Inflammatory macrophage treated with lipopolysaccharide for 1 hour (primary cell): ENCODE measurements at places on chromosomes 1 and 21.
A peak's percentile ranks its signal among the peaks of the same experiment; 100 is the strongest.

DNA sequence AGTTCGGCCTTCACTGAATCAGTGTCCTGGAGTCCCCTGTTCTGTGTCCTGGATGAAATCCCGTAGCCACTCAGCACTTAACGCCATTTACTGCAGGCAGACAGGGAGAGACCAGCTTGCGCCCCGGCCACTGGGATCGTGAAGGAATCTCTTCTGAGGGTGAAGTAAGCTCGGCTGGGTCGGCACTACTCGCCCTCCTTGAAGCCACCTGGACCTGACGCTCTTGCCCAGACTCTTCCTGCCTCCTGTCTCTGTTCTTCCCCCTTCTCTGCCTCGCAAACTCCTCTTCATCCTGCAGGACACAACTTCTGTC, 99.9 kb upstream of the ZBTB40 start:
- DNase-seq: no peak

- no peak for DNase-seq
These were observed 58.4 kb downstream of the SAMSN1 start for GRCh38 chr21:14487490-14488432.

- no peak for DNase-seq
These were observed 2.1 kb downstream of the MYBPH start for GRCh38 chr1:203173566-203173965.

- DNase-seq: peak; percentile 22
These were observed 59.9 kb upstream of the FBXO28 start for GRCh38 chr1:224054012-224054411.

DNA sequence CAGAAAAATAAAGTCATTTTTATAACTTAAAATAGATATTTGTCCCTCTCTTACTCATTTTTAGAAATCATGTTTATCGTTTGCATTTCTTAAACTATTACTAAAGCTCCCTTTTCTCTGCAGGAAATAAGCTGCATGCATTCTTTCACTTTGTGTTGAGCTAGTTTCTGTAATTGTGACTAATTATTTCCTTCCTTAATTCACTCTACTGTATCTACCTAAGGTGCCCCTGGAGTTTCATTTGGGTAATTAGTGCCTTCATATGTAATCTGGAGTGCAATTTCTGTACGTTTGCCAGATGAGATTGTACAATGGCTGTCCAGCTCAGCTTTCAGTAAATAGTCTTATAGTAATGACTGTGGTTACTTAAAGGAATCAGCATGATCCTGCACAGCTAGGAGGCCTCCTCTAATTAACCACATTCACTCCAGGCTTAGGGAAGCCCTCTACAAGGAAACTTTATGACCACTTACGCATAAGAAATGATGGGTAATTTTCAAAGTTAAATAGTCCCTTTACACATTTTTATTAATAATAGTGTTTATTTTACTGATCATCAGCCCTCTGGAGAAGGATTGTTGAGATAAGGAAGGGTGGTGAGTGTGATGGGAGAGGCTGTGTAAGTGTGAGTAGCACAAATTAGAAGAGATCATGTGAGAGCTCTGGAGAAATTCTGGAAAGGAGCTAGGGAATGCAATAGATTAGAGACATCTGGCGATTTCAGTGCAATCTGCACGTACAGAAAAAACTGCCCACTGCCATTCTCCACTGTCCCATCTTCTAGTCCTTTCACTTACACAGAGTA, 86.8 kb downstream of the LRRC8C start:
- peak; percentile 46 for DNase-seq

DNA sequence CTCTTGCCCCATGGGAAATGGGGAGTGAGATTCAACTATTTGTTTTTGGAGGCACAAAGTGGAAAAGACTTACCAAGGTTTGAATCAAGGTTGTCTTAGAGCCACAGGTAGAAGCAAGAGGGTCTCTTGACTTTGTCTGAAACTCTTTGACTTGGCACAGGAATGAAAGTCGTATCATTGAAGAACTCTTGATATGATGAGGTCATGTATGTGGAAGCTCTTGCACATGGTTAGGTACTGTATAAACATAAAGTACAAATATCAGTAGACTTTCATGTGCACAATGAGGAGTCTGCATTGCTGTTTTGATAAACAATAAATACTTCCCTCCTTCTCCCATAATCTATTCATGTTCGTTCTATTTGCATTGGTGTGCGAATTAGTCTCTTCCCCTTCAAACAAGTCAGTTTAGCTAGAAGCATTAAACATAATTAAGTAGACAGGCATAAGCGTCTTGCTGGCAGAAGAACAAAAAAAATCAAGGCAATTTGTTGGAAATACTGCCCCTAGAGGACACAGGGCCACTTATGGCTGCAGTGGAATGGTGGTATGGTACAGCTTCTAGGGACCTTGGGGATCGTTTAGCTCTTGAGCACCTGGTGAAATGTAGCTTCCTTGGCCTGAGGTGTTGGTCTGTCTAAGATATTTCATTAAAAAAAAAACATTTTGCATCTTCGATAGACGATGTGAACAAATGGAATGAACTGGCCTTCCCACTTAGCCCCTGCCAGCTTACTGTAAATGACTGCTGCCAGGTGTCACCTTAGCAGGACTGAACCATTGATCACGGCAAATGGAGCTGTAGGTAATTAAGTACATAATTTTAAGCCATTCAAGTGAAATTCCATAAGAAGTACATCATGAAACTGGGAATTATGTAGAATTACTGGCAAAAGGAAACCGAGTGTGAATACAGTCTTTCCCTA, 218.0 kb upstream of the GALNT2 start:
- DNase-seq: peak; percentile 3

GRCh38 chr1:208724079-208724478, 479.9 kb upstream of the PLXNA2 start:
- peak; percentile 22 for DNase-seq

DNA sequence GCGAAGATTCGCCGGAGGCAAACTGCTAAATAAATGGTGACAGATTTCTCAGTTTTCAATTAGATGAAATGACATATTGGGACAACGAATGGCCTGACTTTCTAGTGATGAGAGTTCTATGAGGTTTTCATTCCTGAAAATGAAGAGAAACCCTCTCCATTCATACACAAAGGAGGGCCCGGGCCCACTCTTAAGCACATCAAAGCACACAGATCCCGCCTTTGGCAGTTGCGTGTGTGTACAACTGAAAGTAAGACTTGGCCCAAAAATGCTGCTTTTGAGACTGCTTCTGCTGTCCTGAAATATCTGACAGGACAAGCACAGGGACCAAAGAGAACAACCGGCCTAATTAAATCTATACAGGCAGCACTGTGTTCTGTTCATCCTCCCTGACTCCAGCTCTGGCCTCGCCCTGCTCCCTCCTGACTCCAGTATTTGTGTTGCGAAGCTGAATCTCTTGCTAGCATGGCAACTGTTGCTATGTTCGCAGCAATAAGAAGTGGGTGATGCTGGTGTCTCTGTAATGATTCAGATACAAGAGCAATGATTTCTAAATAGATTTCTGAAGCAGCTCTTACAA, 7.4 kb downstream of the LRRC53 start:
- DNase-seq: no peak

GRCh38 chr1:91864017-91864700, 21.8 kb downstream of the TGFBR3 start:
- no peak for DNase-seq

- DNase-seq: no peak
These were observed 12.0 kb upstream of the SKI start for GRCh38 chr1:2215909-2216766.

DNA sequence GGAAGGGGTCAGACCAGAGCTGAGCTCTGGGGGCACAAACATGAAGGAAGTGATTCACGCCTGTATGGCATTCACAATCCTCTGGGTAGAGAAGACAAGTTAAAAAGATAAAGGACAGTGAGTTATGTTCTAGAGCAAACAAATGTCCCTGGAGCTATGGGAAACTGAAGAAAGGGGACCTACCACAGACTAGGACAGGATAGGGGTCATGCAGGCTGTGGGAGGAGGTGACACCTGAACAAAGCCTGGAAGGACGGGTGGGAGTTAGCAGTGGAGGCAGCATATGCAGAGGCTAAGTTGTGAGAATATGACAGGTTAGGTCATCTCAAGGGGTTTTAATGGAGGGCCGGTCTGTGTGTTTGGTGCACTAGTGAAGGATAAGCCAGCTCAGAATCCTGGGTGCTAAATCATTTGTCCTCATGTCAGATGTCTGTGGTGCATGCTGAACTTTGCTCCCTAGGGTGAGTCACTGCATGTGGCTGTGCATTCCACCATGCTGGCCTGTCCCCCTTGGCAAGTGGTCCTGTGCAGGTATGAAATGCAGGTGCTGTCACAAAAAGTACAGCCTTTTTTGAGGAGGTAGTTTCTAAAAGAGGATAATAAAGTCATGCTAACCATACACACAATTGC, 28.5 kb downstream of the TNN start:
- no peak for DNase-seq

DNA sequence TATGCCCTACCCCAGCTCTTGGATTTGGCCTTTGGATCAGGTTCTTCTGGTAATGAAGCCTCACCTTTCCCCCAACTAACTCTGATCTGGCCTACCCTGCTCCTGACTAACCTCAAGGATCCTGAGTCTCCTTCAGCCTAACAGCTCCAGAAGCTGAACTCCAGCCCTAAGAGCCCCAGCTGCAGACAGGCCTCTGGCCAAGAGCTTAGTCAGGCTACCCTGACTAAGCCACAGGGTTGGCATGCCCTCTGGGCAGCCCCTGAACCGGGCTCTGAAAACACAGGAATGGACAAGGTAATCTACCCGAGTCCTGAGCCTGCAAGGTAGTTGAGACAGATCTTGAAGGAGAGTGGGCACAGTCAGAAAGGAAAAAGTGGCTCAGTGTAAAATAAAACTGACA, 29.4 kb downstream of the COA7 start:
- no peak for DNase-seq

- DNase-seq: no peak
These were observed 4.2 kb downstream of the OR2T1 start for GRCh38 chr1:248406721-248407692.

- DNase-seq: no peak
These were observed 247.3 kb downstream of the SIPA1L2 start for GRCh38 chr1:232382671-232383070.

DNA sequence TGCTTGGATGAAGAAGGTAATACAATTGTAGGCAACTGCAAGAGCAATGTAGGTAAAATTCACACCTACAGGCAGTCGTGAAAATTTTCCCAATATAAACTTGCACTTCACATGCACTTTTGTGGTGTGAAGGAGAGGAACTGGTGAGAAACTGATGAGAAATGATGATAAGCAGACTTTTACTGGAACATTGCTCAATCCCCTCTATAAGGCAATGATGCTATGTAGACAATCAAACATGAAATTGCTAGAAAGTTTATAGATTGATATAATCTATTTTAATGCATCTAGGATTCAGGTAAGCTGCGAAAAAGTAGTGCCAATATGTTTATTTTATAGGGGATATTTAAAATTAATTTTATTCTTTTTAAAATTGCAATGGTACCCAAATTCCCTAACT, 802.2 kb downstream of the KCNT2 start:
- no peak for DNase-seq

- no peak for DNase-seq
These were observed 29.9 kb upstream of the CTBS start for GRCh38 chr1:84603941-84604830.

GRCh38 chr21:45797338-45797737, 153.8 kb downstream of the PCBP3 start:
- DNase-seq: no peak

GRCh38 chr1:10802944-10803715, 6.7 kb upstream of the CASZ1 start:
- DNase-seq: no peak

- no peak for DNase-seq
These were observed 4.2 kb upstream of the RXRG start for GRCh38 chr1:165449131-165449530.

GRCh38 chr1:170198584-170198983, 52.8 kb downstream of the NTMT2 start:
- DNase-seq: no peak

DNA sequence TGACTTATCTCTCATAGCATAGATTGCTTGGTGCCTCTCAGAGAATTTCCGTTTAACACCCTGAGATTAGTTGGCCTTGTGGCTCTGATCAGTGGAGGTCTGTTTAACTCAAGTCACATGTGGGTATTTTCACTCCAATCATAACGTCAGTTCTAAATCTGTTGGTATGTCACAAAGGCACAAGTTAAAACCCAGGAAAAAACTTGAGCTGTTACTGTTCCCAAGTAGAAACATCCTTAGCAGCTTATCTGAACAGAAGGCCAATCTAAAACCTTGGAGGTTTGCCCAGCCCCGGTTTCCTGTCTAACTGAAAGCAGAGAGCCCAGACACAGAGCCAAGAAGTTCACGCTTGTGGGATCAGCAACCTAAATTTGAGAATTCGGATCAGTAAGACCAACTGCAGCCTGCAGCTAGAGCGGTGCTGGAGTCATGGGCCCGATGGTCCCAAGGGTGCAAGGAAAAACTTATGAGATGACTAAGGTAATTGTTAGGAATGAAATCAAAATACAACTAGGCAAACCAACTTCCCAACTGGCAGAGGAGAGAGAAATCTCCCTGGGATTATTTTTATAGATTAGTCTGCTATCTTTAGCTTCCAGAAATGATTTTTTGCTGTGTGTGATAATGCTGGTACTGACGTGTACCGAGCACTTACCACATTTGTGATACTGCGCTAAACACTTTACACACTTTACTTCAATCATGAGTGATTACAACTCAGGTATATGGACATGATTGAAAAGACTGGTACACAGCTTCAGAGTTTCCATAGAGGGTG, 90.2 kb upstream of the C1orf21 start:
- no peak for DNase-seq
